NAMALWA (cell line): ENCODE measurements at places on chromosomes 6 and 20.

- DNase-seq: no peak
These were observed 140.6 kb upstream of the SLC22A16 start for GRCh38 chr6:110617057-110617456.

- no peak for DNase-seq
These were observed 43.0 kb downstream of the GSTA2 start for GRCh38 chr6:52720321-52720720.

- DNase-seq: no peak
These were observed 185.1 kb downstream of the PDE7B start for GRCh38 chr6:136036601-136037000.

DNA sequence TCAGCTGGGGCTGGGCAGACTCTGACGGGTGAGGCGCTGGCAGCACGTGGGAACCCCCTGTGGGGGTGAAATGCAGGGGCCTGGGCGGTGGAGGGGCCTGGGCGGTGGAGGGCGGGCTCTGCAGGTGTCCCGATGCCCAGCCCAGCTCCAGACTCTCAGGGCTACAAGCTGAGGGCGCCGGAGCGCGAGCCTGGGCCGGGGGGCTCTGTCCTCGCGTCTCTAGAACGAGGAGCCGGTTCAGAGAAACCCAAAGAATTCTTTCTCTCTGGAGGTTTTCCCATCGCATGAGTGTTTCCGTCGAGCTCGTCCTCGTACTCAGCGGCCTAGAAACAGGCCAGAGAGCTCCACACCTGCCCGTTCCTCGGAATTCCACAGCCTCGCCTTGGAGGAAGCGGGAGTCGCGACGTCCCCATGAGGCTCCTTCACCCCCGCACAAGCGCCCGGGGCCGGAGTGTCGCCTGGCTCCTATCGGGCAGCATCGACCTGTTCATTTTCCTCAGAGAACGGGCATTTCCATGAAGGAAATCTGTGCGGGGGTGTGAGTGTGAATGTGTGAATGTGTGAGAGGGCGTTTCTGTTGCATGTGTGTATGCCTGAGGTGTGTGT is 76.9 kb downstream of the SMOC2 start:
- no peak for DNase-seq

DNA sequence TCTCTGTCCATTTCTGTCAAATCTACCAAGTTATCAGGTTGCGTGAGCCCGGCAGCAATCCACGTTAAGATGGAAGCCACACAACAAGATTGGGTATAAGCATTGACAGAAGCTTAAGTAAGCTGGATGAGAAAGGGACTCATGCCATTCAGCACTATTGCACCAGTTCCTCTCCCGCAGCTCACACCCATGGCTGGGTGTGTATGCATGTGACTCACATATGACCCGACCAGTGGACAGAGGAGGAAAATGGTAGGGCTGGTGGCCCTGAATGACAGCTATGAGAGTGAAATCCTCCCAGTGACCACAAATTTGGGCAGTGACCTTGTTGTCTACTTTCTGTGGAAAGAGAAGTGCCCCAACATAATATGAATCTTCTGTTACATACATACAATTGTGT is 113.5 kb downstream of the OTOR start:
- no peak for DNase-seq

- DNase-seq: no peak
These were observed 124.9 kb downstream of the SCML4 start for GRCh38 chr6:107699254-107699653.

DNA sequence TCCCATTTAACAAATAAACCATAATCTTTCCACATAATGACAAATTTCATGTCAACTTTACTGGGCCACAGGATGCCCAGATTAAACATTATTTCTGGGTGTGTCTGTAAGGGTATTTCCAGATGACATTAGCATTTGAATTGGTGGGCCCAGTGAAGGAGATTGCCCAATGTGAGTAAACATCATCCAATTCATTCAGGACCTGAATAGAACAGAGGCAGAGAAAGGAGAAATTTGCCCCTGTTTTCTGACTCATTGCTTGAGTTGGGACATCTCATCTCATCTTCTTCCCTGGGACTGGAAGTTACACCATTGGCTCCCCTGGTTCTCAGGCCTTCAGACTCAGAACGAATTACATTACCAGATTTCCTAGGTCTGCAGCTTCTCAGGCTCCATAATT is 142.9 kb downstream of the TPBG start:
- no peak for DNase-seq

- no peak for DNase-seq
These were observed 189.0 kb downstream of the BCAS1 start for GRCh38 chr20:53881362-53881761.

DNA sequence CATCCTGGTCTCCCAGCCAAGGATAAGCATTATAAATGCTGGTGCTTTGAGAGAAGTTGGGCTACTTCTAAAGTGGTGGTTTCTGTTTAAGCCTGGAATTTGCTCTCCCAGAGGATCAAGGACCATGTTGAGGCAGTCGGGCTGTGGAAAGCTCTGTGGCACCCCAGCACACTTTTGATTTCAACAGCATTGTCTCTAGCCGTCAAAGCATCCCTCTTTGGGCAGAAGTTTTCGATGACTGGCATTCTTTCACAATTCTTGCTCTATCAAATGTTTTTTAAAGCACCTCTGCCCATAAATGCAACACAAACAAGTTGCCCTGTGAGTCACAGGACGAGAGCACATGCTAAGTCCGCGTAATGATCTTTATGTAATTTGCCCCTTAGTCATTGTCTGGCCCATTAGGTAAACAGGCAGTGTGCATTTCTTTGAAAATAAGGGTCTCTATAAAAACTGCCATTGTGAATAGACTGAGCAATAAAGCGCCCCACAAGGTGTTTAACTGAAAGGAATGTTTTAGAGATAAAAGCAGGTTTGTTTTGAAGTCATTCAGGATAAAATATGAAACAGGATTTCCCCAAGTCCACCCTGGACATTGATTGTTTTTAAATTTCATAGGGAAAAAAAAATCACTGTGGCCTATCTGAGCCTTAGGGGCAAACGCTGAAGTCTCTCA is 44.7 kb upstream of the FOXQ1 start:
- DNase-seq: no peak

DNA sequence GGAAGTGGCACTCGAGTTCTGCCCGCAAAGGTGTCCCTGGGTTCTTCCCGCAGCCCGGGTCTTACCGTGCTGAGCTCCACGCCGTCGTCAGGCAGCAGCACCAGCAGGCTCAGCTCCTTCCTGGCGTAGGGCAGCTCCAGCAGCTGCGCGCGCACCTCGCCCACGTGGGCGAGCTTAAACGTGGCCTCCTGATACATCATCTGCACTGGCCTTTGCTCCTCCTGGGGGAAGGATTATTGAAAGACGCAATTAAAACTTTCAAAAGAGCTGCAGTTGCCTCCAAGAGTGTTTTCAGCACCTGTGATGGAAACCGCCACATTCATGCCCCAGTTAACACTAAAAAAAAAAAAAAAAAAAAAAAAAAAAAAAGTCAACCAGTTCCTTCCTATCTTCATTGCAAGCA is 11.3 kb downstream of the SERPINB9 start:
- DNase-seq: peak; percentile 98

DNA sequence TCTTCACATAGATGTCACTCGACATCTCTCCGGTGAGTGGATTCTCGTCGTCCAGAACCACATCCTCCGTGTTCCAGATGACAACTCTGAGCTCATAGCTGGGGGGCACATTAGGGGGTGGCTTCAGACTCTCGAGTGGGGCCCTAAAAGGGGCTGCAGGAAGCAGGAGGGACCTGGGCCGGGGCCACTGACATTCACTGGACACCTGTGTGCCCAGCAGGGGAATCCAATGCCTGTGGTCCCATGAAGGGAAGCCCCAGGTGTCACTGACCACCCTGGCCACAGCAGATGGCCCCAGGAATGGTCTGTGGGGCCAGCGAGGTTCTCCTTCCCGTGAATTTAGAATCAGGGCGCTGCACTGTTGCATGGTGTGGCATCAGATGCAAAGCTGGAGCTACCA is 18.7 kb downstream of the ERGIC3 start:
- DNase-seq: no peak

GRCh38 chr6:154238831-154239230 is 117.8 kb downstream of the IPCEF1 start:
- DNase-seq: no peak

DNA sequence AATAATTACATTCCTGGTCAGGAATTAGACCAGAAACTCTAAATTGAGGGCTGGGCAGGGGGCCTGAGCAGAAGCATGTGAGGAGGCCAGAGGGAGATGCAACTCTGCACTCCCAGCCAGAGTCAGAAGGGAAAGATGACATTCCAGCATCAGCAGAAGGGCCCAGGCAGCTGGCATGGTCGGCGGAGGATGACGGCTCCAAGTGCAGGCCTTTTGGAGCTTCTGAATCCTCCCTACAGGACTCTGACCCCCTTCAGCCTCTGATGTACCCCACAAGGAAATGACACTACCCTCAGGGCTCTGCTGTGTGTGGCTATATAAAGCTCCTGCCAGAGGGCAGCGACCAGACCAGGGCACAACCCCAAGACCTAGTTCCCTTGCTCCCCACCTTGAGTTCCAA is 1.9 kb downstream of the LRFN2 start:
- no peak for DNase-seq

DNA sequence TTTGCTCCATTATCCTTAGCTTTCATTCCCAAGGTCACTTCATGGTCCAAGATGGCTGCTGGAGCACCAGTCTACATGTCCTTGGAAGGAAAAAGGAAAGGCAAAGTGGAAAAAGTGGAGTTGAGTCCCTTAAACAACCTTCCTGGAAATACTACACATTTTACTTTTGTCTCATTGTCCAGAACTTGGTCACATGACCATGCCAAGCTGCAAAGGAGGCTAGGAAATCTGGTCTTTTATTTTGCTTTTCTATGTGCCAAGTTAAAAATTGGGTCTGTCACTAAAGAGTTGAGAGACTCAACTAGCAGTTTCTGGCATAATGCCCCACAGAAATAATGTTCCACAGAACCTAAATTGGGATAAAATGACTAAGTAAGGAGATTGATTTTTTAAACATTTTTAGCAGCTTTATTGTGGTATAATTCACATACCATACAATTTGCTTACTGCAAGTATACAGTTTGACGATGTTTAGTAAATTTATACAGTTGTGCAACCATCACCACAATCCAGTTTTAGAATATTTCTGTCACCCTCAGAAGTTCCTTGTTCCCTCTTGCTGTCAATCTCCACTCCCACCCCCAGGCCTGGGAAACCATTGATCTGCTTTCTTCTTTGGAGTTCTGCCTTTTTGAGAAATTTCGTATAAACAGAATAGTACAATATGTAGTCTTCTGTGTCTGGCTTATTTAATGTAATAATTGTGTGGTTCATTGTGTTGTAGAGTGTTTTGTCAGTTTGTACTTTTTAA is 5.6 kb upstream of the CHD6 start:
- DNase-seq: no peak

- peak; percentile 16 for DNase-seq
These were observed 24.6 kb downstream of the DST start for GRCh38 chr6:56618050-56618449.

DNA sequence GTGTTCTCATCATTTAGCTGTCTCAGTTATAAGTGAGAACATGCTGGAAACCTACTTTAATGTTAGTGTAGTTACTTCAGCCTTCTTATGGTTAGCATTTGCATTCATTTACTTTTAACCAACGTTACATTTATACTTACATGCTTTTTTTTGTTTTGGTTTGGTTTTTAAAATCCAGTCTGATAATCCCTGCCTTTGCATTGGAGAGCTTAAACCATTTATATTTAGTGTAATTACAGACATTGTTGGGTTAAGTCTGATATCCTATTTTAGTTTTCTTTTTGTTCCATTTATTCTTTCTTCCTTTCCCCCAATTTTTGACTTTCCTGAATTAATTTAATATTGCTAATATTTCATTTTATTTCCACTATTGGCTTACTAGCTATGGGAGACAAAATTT is 70.2 kb downstream of the AIG1 start:
- no peak for DNase-seq

GRCh38 chr6:30264743-30265142 is 51.5 kb upstream of the TRIM26 start:
- DNase-seq: no peak

- no peak for DNase-seq
These were observed 30.3 kb downstream of the RIPOR2 start for GRCh38 chr6:24905483-24905882.

- DNase-seq: no peak
These were observed 55.3 kb downstream of the ERMARD start for GRCh38 chr6:169806701-169807100.

- DNase-seq: no peak
These were observed 132.7 kb upstream of the MAP3K7 start for GRCh38 chr6:90719321-90720195.

- DNase-seq: peak; percentile 27
These were observed 58.2 kb upstream of the NKX2-2 start for GRCh38 chr20:21571841-21572690.

DNA sequence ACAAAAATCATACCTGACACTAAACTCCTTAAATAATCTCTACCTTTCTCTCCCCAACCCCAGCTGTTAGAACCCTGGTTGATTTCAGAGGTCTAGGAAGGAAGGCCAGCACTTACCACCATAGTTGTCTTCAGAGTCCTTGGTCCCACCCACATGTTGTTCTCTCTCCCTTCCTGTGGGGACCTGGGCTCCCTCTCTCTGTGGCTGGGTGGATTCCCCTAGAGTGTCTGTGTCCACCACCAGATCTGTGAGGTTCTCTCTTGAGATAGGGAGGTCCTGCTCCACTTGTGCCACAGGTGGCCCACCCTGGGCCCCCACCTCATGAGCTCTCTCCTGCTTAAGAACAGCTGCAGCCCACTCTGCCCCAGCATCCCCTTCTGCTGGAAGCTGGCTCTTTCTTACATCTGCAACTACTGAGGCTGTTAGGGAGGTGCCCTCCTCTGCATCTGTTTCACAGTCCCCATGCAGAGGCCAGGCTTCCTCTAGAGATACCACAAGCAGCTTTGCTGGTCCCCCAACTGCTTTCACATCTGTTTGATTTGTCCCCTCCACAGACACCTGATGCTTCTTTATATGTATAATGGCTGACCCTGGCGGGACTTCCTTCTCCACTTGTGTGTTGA is 5.2 kb downstream of the MDC1 start:
- no peak for DNase-seq

GRCh38 chr6:169185011-169185521 is 68.6 kb downstream of the THBS2 start:
- no peak for DNase-seq
